ENCODE measurements at places on chromosomes 1 and 21. TPM values are rescaled to one million over a fixed set of nuclear protein-coding genes. Genes with fewer than 3 reads are reported as not detected.

The CHRNB2 gene
- total RNA-seq = under 0.01 TPM

The NPHS2 gene
- total RNA-seq = not detected

The OR2T6 gene
- total RNA-seq = not detected

The PGBD5 gene
- total RNA-seq = 0.68 TPM

The ZBED6 gene
- 8.6 TPM for total RNA-seq

The S100A2 gene
- 666 TPM for total RNA-seq

The ZMPSTE24 gene
- total RNA-seq = 88.1 TPM

The ALDH9A1 gene
- total RNA-seq = 48.2 TPM

The ACKR1 gene
- total RNA-seq = not detected
